ENCODE measurements at places on chromosomes 16 and 17.

DNA sequence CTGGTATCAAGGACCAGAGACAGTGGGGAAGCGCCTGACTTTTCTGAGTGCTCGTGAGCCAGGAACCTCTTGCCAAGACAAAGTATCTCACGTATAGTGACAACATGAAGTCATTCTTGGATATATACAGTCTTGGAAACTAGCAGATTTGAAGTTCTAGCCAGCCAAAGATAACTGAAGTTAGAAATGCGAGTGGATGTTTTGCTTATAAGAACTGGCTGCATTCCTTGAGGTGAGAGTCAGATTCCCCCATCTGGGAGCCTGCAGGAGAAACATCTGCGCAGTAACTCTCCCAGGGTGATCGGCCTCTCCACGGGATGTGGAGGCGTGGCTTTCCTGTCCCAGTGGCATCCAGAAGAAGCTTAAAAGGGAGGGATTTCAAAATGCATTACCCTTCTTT, 89.8 kb downstream of the SHISA6 start:
- no peak for DNase-seq

DNA sequence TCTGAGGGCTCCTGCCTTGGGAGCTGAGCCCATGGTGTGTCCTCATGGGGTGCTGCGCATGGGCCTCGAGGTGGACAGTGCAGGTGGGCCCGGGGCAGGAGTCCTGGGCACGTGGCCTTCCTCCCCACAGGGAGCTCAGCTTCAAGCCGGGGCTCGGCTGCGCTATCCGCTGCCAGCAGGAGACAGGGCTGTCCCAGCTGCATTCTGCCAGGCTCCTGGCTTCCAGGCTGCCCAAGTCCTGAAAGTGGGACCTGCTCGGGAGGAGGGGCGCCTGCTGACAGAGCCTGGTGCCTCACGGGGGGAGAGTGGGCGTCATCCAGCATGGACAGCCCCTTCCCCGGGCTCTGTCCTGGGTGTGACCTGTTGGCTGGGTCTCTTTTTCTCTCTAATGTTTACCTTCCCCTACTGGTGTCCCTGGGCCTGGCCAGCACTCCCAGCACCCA, 7.1 kb downstream of the TRAF7 start:
- no peak for DNase-seq

- DNase-seq: no peak
Measured at GRCh38 chr17:38421871-38422827, 6.1 kb upstream of the ARHGAP23 start.

DNA sequence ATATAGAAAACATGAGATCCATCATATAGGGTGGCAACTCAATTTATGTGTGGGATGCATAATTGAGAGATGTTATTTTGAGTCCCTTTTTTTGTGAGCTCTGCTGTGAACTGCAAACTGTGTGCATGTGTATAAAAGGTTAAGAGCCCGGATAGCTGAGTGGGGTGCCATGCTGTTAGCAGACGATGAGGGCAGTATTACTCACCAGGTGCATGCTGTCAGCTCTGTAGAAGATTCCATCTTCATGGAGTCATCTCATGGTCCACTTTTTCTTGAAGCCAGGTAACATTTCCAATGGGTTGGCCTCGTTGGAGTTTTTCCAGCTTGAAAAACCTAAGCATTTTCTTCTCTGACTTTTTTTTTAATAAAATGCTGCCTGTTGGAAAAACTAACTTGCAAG, 43.0 kb upstream of the RHBDL3 start:
- no peak for DNase-seq

GRCh38 chr17:6780001-6780400, 4.0 kb downstream of the FBXO39 start:
- no peak for DNase-seq

GRCh38 chr16:49491771-49492761, 118.5 kb downstream of the C16orf78 start:
- no peak for DNase-seq

DNA sequence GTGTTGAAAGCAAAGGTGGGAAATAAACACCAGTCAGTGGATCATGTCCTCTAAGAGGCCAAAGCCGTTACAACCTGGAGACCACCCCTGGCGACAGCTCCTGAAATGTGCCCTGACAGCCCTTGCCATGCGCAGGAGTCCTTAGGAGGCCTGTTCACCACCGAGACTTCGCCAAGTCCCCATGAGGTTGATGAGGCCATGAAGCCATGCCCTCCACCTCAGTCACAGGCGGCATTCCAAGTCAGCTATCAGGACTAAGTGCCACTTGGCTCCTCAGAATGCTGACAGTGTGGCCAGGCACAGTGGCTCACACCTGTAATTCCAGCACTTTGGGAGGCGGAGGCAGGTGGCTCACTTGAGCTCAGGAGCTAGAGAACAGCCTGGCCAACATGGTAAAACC, 27.1 kb downstream of the ADAM11 start:
- DNase-seq: no peak

GRCh38 chr17:43907998-43908721, 824 bp upstream of the MPP2 start:
- no peak for DNase-seq
